ENCODE measurements at places on chromosomes 16 and 17.

DNA sequence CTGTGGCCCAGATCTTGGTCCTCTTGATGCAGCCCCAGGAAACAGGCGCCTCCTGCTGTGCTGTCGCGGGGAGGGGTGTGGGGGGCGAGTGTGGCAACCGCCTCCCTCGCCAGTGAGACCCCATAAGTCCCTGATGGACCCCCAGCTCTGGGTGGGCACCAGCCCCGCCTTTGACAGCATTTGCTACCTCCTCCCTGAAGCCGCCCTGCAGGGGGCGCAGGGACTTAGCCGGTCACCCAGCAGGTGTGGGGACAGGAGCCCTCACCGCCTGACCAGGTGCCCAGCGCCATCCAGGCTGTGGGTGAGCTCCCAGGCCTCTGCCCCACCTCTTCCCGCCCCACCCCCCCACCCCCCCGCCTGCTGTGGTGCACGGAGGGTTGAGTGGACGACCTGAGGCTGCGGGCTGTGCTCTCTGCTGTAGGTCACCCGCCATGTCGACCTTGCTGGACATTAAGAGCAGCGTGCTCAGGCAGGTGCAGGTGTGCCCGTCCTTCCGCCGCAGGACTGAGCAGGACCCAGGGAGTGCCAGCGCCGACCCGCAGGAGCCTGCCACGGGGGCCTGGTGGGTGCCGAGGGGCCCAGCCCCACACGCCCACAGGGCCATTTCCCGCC, 4.8 kb downstream of the BAIAP3 start:
- DNase-seq = no peak

DNA sequence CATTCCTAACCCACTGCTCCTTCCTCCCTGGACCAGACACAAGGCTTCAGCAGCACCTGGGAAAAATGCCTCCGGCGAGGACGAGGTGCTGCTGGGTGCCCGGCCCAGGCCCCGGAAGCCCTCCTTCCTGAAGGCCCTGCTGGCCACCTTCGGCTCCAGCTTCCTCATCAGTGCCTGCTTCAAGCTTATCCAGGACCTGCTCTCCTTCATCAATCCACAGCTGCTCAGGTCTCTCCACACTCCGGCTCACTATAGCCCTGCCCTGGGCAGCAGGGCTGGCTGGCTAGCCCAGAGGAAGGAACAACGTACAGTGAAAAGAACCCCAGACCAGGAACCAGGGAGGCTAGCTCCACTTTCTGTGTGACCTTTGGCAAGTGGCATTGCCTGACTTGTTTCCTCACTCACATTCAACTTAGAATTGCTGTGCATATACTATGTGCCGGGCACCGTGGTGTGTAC, 26.2 kb downstream of the ABCC3 start:
- DNase-seq = no peak

GRCh38 chr16:75535901-75536300, at the start of gene CHST5:
CHST5 (minus strand) TSS chr16:75536108; CDS start chr16:75530384, 5,724 bp downstream.
- DNase-seq = no peak

- no peak for DNase-seq
These were observed 41.4 kb downstream of the ACTG1 start for GRCh38 chr17:81470944-81471817.

GRCh38 chr16:3388325-3388724, 12.5 kb downstream of the ZSCAN32 start:
- DNase-seq = no peak

DNA sequence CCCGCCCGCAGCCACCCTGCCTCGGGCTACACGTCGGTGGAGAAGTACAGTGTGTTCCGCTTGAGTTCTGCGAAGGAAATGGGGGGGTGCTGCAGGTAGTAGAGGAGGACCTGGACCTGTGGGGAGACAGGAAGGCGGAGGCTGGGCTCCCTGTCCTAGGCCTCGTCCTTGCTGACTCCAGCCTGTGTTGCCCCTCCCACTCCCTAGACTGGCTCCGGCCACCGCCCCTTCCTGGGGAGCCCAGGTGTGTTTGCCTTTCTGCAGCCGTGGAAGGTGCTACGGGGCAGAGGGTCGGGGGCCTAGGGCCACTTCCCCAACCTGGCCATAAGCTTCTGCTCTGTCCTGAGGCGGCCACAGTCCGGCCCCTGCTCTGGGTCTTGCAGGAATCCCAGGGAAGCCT, 9.1 kb downstream of the TIMM22 start:
- no peak for DNase-seq

DNA sequence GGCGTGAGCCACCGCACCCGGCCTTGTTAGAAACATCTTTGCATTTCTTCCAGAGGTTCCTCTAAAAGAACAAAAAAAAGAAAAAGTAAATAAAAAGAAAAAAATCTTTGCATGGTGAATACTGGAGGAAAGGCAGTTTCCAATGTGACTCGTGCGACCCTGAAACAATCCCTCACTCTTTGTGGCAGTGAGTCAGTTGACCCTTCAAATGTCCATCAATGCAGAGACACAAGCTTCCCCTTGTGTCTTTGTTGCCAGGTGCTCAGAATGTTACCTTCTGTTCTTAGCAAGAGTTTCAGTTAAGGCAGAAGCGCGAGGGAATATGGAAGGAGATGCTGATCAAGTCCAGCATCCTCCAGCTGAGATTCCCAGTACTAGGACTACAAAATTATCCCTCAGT, 16.4 kb downstream of the CACNG4 start:
- DNase-seq = no peak

DNA sequence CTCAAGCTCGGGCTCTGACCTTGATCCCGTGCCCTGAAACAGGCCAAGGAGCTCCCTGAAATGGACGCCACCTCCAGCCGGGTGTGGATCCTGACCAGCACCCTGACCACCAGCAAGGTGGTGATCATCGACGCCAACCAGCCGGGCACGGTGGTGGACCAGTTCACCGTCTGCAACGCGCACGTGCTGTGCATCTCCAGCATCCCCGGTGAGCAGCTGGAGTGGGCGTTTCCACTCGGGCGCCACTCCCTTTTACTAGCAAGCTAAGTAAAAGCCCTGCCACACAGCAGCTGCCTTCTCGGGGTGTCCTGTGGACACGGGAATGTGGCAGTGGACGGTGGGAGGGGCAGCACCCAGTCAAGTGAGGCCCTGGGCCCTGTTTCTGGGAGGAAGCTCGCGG, 6.4 kb downstream of the NME3 start:
- no peak for DNase-seq

- DNase-seq = no peak
These were observed 574 bp downstream of the MPP3 start for GRCh38 chr17:43832168-43832975.

GRCh38 chr17:31549121-31549524, 157.6 kb downstream of the RAB11FIP4 start:
- no peak for DNase-seq

GRCh38 chr16:27318392-27319256, 4.8 kb downstream of the IL4R start:
- DNase-seq = peak; percentile 13

DNA sequence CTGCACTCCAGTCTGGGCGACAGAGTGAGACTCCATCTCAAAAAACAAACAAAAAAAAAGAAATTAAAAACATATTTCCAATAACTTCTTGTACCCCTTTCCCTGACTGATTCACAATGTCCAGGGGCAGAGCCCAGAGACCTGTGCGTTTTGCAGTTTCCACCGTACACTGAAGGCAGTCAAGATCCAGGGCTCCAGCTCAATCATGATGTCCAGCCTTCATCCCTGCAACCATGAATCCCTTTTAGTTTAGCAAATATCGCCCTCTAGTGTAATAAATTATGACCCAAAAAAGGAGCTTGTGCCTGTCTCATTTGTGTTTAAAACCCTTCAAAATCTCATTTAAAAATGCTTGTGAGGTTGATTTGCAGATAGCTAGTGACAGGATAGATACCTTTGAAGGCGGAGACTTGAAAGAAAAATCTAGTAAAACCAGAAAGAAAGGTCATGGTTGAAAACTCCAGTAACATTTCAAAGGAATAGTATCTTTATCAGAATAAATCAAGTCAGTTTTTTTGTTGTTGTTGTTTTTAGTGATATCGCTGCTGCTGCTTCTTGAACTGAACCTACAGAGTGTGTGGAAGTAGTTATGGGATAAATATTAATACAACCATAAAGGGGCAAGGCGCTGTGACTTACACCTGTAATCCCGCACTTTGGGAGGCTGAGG, 3.7 kb upstream of the ERN1 start:
- no peak for DNase-seq

- no peak for DNase-seq
These were observed 11.7 kb downstream of the GAA start for GRCh38 chr17:80113033-80113484.

GRCh38 chr17:77875881-77876509, 82.5 kb upstream of the TNRC6C start:
- no peak for DNase-seq

DNA sequence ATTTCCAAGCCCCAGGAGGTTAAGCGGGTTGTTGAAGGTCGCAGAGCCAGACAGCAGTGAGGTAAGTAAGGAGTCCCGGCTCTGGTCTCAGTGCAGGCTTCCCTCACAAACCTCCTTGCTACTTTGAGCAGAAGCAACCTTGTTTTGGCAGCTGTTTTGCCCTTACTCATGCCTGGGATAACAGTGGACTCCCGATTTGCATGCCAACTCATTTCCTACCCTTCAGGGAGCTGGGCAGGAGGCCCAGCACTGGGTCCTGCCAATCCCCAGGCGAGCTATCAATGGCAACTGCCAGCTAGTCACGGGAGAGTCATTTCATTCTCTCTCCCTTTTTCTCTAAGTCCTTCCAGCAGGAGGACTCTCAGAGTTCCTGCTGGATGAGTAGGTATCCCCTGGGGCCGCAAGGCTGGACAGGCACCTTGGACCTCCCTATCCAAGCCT, 72.0 kb upstream of the KSR1 start:
- DNase-seq = no peak

GRCh38 chr16:28923652-28924398, 1.2 kb downstream of the RABEP2 start:
- no peak for DNase-seq

DNA sequence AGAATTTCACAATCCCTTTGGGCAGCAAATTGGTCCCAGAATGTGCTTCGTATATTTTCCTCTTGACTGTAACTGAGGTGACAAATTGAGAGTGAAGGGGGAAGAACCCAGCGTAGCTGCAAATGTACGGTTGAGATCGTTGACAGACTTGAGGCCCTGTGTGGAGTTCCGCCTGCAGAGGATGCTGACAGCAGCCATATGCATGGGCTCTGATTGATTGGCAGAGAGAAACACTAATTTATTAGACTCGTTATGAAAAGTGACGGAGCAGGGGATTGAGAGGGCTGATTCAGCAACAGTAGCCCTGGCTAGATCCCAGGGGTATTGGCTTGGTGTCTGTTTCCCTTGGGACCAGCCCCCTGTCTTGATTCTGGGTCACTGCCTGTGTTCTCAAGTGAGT, 930.1 kb upstream of the EEF2KMT start:
- no peak for DNase-seq

GRCh38 chr17:6191405-6192324, 121.5 kb downstream of the WSCD1 start:
- DNase-seq = no peak

DNA sequence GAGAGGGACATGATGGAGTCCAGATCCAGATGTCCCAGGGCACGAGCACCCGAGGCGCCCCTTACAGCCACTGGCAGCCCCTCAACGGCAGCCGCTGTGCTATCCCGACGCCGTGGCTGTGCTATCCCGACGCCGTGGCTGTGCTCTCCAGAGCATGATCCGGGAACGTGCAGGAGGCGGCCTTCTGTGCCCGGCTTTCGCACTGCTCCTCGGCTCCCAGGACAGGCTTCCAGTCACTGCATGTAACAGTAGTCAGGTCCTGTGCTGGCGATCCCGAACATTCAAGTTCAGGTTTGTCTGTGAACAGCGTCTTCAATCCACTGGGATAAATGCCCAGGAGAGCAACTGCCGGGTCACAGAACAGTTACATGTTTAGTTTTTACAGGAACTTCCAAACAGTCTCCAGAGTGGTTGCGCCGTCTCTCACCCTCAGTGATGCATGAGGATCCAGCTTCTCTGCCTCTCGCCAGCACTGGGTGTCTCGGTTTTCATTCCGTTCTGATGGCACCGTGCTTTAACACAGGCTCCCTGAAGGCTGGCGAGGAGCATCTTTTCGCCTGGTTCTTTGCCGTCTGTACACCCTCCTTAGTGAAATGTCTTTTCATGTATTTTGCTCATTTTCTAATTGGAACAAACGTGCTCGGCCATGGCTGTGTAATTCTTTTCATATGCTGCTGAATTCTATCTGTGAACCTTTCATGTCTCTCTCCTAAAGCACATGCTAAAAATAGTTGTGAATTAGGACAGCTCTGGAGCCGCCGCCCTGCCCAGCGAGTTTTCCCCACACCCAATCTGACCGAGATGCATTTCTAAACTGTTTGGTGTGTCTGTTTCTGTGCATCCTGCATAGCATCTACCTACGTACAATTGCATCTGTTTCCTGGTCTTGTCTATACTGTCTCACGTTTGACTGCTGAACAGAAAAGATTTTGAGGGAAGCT, 72.6 kb upstream of the METRNL start:
- DNase-seq = no peak

- no peak for DNase-seq
These were observed 22.1 kb upstream of the SPNS2 start for GRCh38 chr17:4476511-4477070.

- DNase-seq = no peak
These were observed 2.9 kb downstream of the TMEM170A start for GRCh38 chr16:75461575-75461974.

DNA sequence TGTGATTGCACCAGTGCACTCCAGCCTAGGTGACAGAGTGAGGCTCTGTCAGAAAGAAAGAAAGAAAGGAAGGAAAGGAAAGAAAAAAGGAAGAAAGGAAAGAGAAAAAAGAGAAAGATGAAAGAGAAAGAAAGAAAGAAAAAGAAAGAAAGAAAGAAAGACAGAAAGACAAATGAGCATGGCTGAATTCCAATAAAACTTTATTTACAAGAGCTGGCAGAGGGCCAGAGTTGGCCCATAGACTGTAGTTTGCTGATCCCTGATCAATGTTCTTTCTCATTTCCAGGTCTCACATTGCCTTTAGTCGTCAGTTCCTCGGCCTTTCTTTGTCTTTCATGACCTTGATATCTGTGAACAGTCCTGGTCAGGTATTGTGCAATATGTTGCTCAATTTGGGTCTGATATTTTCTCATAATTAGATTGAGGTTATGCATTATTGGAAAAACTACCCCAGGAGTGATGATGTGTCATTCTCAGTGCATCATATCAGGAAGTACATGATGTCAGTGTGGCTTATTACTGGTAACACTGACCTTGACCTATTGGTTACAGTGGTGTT, 68.5 kb upstream of the MED9 start:
- DNase-seq = no peak

DNA sequence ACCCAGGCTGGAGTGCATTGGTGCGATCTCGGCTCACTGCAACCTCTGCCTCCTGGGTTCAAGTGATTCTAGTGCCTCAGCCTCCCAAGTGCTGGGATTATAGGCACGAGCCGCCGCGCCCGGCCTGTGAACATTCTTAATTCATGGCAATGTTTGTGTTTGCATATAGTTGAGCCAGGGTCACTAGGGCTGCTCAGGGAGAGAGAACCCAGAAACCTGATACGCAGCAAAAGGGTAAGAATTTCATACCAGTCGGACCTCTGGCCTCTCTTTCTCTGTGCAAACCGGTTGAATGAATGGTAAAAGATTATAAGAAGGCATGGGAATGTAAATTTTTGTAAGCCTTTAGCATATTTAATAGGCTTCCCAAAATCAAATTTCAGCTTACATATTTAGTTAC, 6.9 kb upstream of the TMEM98 start:
- no peak for DNase-seq
